ENCODE measurements at places on chromosomes 1 and 21.

DNA sequence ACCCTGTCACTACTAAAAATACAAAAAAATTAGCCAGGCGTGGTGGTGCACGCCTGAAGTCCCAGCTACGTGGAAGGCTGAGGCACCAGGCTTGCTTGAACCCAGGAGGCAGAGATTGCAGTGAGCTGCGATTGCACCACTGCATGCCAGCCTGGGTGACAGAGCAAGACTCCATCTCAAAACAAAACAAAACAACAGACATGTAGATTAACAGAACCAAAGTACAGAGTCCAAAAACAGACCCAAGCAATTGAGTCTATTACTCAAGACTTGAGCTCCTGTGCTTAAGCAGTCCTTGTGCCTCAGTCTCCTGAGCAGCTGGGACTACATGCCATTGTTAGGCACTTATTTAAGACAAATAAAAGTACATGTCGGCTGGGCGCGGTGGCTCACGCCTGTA is 9.5 kb upstream of the ACOT11 start:
- no peak for DNase-seq

GRCh38 chr1:159436469-159436868 is 3.1 kb upstream of the OR10J1 start:
- no peak for DNase-seq

DNA sequence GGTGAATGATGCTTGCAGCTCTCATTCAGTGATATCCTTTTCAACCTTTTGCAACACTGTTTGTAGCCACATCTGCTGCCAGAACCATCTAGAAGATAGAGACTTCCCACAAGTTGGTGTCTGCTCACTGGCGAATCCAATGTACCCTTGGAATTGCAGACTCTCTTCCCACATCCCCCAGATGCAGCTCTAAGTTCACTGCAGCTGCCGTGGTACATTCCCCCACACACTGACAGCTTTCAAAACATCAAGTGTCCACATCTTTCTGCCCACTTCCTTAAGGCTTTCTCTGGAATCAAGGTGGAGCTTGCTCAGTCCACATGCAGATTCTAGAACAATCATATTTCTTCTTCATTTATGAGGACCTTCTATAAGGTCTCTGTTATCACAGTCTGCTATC is 99.2 kb downstream of the PLPPR4 start:
- no peak for DNase-seq

DNA sequence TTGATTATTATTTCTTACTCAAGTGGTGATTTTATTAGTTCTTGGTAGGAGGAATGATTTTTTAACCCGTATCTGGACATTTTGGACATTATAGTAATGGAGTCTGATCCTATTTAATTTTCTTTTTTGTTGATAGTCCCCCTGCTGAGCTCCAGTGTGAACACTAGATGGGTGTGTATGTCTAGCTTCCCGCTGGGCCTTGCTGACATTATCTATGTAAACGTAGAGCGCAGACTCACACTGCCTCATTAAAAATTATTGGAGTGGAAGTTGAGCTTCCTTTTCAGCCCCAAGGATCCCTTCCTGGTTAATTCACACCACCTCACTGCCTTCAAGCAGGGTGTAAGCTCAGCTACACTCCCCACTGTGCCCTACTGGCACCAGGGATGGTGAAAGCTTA is 467.6 kb upstream of the PKN2 start:
- no peak for DNase-seq

Data from omental fat pad (tissue), 4 donors.